ENCODE measurements at places on chromosomes 3 and 15.

DNA sequence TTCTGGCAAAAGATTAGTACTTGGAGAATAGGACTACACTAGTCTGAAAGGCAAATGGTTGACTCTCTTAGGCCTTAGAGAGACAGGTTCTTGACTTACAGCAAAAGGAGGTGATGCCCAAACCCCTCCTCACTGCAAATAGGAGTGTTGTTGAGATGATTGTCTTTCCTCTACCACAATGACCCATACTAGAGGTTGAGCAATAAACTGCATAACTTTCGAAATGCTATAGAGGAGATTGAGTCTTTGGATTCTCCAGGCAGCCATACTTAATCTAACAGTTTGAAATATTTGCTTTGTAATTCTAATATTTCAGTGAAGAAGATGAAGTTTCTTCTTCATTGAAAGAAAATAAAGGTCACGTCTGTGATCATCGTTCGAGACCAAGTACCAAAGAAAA, 498.5 kb upstream of the GBE1 start:
- DNase-seq, result no peak

- DNase-seq, result no peak
Observed at GRCh38 chr3:184965639-184966430, 153.9 kb downstream of the VPS8 start.

- no peak for DNase-seq
Observed at GRCh38 chr15:57296473-57297162, 79.7 kb upstream of the CGNL1 start.

GRCh38 chr15:37100109-37100965, at the start of gene MEIS2:
Gene MEIS2, minus strand, starts transcription at chr15:37100549. Its CDS starts 1,083 bp downstream, at chr15:37099466.
- peak; percentile 98 for DNase-seq

DNA sequence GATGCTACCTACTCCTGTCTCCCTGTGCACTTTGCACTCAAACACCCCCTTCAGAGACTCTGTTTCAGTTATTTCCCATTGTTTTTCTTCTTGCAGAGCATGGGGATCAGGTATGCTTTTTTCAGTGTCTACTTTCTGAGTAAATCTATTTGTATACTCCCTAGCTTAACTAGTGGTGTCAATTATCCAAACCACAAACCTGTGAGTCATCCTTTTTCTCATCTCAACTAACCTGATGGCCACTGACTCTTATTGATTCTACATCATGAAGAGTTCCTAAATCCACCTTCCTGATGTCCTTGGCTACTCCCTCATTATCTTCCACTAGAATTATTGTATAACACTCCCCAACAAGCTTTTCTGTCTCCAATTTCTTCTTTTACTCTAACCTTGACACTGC, 68.0 kb downstream of the DIPK2A start:
- DNase-seq, result peak; percentile 29

DNA sequence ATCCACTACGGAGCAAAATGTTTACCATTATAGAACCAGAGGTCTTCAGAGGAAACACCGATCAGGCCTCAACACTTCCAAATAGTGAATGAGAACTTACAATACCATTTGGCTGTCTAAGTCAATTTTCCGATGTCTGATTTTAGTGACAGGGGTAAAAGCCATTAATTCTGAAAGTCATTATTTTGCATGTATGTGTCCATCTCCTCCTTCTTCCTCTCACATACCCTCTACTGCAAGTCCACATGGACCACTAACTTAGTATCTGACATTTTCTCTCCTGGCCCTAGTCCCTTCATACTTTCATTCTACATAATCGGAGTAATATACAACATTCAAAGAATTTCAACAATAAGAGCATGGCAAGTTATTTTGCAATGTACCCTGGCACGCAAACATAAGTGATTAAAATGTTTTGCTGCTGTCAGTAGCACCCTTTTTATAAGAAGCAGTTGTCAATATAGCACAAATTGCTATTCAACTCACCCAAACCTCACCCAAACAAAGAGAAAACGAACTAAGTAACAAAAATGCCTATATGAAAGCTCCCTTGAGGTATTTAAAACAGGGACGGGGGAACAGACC, 1.9 kb downstream of the TOP2B start:
- DNase-seq, result peak; percentile 21

GRCh38 chr3:65004795-65005295, 317.0 kb upstream of the ADAMTS9 start:
- DNase-seq, result no peak

Measured in fibroblast of lung (primary cell).